ENCODE measurements at places on chromosomes 6 and 20. TPM values are rescaled to one million over a fixed set of nuclear protein-coding genes. Genes with fewer than 3 reads are reported as not detected.

Gene C20orf202
- not detected for total RNA-seq

GRCh38 chr20:12594410-12595088 lies 414.2 kb upstream of the SPTLC3 start:
- DNase-seq, result no peak

GRCh38 chr6:43092635-43093034 lies 16.5 kb downstream of the PTK7 start:
- no peak for DNase-seq

GRCh38 chr6:25312703-25313102 lies 33.5 kb downstream of the CARMIL1 start:
- no peak for DNase-seq

GRCh38 chr6:24910961-24911725 lies 24.6 kb downstream of the RIPOR2 start:
- DNase-seq, result no peak

GRCh38 chr6:3813150-3813780 lies 35.9 kb upstream of the FAM50B start:
- no peak for DNase-seq

All from Panc1 (cell line).